ENCODE measurements at places on chromosomes 11 and 22.

DNA sequence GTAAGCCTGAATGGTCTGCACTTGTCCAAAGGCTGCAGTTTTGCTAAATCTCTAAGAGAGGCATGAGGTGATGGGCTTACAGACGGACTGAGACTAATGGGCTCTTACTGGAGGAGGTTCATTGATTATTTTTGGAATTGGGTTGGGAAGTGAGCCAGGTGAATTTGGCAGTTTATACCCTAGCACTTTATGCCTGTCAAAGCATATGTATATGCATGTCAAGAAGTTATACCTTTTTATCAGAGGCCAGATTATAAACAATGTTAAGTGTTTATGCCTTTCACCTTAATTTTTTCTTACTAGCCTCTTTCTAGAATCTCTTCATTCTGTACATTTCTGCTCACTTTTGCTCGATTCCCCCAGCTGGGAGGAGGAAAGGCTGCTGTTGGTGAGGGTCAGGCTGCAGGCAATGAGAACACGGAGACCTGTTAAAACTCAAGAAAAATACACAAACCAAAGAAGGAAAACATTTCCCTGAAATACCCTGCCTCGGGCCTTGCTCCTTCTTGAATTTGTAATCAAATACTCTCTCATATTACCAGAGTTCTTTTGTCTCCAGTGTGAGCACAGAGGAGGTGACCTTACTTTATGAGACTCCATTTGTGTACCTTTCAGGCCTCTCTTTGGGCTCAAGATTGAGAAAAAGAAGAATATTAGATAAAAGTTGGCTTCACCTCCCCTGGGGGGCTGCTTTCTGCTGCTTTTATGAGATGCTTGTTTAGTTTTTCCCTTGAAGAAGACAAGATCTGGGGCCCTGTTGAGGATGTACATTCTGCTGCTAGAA, 19.6 kb downstream of the NAT10 start:
- DNase-seq = no peak

DNA sequence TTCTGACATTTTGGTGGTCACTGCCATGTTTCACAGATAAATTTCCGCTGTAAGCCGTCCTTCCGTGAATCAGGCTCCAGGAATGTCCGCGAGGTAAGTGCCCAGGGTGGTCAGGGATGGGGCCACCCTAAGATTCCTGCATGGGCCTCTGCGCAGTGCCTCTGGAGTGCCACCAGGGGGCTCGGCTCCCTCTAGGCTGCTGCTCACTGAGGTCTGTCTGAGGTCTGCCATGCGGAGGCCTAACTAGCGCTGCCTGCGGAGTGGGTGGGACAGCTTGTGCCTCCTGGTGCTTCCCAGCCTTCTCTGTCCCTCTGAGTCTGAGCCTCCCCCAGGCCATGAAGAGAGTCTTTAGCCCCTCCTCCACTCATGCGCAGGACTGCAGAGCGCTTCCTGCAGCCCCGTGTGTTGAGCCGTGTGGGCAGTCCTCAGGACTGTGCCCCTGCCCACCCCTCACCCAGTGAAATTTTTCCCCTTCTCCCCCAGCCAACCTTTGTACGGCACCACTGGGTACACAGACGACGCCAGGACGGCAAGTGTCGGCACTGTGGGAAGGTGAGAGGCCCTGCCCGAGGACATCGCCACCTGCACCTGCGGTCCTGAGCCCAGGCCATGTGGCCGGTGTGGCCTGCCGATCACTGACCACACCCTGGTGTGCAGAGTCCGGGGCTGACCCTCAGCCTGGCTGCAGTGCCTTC, 11.9 kb upstream of the MDK start:
- no peak for DNase-seq

DNA sequence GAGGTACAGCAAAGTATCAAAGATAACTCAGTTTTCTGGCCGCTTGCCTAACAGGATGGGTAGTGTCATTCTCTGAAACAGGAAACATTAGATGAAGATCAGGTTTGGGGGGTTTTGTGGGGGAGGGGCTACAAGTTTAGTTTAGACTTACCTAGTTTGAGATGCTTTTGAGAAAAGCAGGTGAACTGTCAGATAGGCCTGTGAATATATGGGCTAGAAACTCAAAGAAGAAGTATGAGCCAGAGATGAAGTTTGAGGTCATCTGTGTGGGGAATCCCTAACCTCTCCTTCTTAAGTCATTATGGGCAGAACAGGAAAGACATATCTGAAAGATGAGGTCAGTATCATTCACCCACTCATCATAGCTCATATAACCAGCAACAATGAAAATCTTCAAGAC, 11.9 kb downstream of the HOATZ start:
- no peak for DNase-seq

DNA sequence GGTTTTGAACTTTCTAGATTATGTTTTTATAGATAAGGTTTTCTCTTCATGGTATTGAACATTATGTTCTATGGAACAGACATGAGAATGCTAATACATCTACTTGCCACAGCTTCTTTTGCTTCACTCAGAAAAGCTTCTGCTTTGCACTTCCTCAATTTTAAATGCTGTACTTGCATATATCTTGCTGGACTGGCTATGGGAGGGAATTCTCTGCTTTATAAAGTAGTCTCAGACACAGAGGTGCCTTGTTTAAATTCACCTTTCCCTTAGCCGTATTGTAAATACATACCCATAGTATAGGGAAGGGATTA, 173.9 kb downstream of the DDX10 start:
- no peak for DNase-seq

GRCh38 chr22:37544955-37545702, 15.2 kb upstream of the CDC42EP1 start:
- peak; percentile 66 for DNase-seq

- DNase-seq = no peak
Observed at GRCh38 chr11:20017320-20017719, 143.0 kb downstream of the DBX1 start.

DNA sequence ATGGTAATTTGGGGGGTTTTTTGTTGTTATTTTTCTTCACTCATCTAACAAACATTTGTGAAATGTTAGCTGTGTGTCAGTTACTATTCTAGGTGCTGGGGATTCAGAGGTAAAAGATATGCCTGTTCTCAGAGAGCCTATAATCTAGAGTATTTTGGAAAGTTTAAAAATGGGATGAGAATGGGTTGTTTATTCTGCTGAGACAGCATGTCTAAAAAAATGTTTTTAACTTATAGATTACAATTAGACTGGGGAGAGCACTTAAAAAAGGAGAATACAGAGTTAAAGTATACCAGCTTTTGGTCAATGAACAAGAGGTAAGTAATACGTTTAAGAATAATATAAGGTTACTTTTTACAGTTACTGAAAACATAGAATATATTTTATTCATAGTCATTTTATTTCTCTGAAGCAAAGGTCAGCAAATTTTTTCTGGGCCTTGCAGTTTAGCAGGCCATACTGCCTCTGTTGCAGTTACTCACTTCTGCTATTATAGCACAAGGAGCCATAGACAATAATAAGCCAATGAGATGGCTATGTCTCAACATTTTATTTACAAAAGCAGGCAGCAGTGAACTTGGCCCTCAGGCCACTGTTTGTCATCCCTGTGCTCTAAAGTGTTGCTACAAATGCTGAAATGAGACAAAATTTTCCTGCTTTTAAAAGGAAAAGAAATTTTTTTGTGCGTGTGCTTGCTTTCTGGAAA, 60.0 kb downstream of the DKK3 start:
- DNase-seq = no peak

- peak; percentile 70 for DNase-seq
Observed at GRCh38 chr22:31970490-31971444, 26.4 kb downstream of the YWHAH start.

GRCh38 chr11:8262552-8263108, 1.0 kb downstream of the LMO1 start:
- peak; percentile 50 for DNase-seq

- DNase-seq = no peak
Observed at GRCh38 chr11:15212876-15213275, 98.2 kb downstream of the INSC start.

Measured in right lung (tissue), 10 donors.